Mucosa of gallbladder (tissue), 1 donor: ENCODE measurements at places on chromosomes 1 and 21. TPM values are rescaled to one million over a fixed set of nuclear protein-coding genes. Genes with fewer than 3 reads are reported as not detected.

Gene NUP210L
- 0.06 TPM for total RNA-seq

Gene GMEB1
- total RNA-seq = 11.7 TPM

Gene PLCH2
- 8.1 TPM for total RNA-seq

Gene NUAK2
- 6.7 TPM for total RNA-seq
